Right cardiac atrium (tissue), 5 donors: ENCODE measurements at places on chromosomes 5 and 9. TPM values are rescaled to one million over a fixed set of nuclear protein-coding genes. Genes with fewer than 3 reads are reported as not detected.

DNA sequence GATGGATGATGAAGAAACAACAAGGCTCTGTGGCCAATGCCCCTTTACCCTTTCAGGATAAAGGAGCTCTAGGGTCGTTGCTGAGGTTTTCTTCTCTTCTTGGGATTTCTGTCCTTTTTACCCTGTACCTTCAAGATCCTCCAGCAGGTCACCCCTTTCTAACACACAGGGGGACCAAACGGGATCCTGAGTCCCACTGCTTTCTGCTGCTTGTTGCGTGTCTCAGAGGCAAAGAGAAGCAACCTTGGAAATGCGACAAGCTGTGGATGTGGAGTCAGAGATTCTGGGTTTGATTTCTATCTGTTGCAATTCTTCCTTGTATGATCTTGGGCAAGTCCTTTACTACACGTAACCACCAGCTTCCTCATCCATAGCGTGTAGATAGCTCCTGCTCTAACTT lies 20.5 kb downstream of the GLRA1 start:
- no peak for DNase-seq

DNA sequence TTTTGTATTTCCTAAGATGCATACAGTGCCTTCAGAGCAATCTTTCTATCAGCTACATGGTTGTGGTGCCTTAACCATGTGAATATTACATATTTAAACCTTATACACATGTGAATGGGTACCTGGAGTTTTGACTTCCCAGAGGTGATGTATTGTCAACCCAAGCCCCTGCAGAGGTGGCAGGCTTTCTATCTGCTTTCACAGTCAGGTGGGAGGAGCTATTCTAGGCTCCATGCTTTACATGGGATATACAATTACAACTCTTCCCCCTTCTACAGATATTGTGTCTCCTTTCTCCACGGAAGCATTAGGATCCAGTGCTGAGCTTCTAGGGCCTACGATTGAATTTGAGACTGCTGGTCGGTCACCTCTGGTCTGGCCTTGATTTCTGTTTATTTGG lies 89.8 kb upstream of the TUT7 start:
- DNase-seq: no peak

DNA sequence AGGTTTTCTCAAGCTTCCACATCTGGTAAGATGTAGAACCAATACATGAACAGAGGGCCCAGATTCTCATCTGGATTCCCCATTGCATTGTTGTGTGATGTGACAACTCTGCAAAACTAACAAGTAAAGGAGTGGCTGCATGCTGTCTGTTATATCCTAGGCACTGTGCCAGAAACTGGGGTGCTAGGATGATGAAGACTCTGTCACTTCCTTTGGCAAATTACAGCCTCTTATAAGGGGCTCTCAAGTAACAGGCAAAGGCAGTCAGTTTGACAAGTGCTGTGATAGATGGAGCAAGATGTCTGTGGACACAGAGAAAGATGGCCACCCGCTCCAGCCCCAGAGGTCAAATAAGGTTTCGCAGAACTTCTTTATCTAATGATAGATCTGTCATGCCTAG lies 115.7 kb downstream of the PAPPA start:
- no peak for DNase-seq

DBH gene
- not detected for total RNA-seq
